Left renal pelvis (tissue), 4 donors: ENCODE measurements at places on chromosomes 6 and 20. TPM values are rescaled to one million over a fixed set of nuclear protein-coding genes. Genes with fewer than 3 reads are reported as not detected.

DNA sequence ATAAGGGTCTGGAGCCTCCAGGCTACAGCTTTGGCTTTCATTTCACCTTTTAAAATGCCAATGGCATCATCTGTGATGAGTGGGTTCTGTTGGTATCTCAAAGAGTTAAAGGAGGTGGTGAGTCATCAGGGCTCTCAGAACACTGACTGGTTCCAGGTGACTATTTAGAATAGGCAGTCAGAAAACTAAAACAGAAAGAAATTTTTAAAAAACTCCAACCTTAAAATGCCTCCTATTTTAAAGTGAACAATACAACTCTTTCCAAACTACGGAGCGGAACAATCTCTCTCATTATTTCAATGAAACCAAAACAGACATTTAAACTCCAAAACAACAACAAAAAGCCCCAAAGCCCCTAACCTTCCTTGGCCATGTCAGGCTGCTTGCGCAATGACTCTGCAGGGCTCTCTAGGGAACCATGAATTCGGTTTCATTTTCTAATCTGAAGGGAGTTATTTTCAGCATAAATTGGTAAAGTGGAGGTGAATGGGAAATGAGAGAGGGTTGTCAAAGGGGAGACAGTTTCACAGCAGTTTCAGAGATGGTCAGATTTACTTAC, 194.9 kb downstream of the KIF6 start:
- DNase-seq, result no peak

DNA sequence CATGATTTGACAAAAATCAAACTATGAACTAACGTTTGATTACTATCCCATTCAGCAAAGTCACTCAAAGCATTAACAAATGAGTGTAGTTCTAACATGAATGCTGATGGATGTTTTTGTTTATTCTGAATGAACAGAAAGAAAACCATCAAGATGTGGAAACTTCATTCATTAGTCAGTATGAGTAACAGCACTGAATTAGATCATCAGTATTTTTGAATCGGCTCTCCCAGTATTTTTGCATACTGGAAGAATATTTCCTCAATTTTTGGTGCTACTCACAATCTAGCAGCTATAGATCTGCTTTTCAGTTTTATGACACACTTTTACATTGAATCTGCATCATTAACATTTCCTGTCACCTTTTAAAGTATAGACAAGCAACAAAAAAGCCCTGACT, 63.8 kb upstream of the CD83 start:
- no peak for DNase-seq

GRCh38 chr6:16731478-16732051, 29.7 kb downstream of the ATXN1 start:
- DNase-seq, result no peak

Gene FAM184A
- 5.9 TPM for polyA plus RNA-seq

DNA sequence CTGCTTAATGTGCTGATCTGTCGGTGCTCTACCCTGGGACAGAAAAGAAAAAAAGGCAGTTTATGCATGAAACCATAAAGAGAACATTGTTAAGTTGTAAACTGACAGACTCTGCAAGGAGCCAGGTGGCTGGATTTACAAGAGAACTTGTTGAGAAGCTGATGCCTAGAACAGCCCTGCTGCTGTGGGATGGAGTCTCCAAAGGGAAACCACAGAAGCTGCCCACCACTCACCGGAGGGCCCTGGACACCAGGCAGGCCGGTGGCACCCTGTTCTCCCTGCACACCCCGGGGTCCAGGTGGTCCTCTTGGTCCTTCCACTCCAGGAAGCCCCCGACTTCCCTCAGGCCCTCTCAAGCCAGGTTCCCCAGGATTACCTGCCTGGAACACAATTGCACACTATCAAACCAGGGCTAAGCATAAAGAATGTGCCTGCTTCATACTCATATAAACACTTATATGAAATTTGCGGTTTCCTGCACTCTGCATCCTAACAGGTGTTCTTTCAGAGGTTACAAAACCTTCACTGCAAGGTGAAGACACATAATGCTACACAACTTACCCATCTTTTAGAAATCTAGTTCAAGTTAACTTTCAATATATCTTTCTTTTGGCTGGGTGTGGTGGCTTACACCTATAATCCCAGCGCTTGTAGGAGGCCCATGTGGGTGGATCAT, 68.2 kb downstream of the COL9A1 start:
- DNase-seq, result no peak

Gene PTGIS
- polyA plus RNA-seq, result 30.9 TPM

Gene PLCB4
- polyA plus RNA-seq, result 16.1 TPM

Gene ANGPT4
- polyA plus RNA-seq, result 0.18 TPM

Gene SALL4
- polyA plus RNA-seq, result 6.6 TPM

- no peak for DNase-seq
Observed at GRCh38 chr6:145485288-145485687, 250.0 kb downstream of the EPM2A start.

Gene GTSF1L
- not detected for polyA plus RNA-seq

Gene MPIG6B
- polyA plus RNA-seq, result 2.9 TPM

GRCh38 chr20:52731093-52731492, 241.1 kb upstream of the TSHZ2 start:
- no peak for DNase-seq

Gene TCF21
- 218 TPM for polyA plus RNA-seq

DNA sequence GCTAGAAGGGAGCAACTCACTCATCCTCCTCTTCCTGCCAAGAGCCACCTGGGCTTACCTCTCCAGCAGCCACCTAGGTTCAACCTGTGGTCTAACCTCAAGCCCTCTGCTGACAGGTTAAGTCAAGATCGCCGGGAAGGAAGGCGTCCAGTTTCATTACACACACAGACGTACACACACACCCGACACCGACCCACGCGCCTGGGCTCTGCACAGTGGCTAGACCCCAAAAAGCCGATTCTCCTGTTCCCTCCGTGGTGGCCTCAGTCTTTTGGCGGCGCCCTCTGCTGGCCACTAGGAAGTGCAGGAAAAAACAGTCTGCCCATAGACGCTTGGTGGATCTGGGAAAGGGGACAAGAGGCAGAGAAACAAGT, 52.8 kb downstream of the MRPL14 start:
- DNase-seq, result no peak

DNA sequence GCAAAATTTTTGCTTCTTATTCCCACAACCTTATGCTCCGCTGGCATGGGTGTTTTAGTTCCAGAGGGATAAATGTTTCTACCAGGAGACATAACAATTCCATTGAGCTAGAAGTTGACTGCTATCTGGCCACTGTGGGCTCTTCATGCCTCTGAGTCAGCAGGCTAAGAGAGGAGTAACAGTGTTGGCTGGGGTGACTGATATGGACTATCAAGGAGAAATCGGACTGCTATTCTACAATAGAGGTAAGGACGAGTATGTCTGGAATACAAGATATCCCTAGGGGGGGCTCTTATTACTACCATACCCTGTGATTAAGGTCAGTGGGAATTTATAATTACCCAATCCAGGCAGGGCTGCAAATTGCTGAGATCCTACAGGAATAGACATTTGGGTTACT, 26.9 kb downstream of the FBXO30 start:
- DNase-seq, result no peak

- no peak for DNase-seq
Observed at GRCh38 chr6:73733791-73734190, 37.8 kb downstream of the CD109 start.

- no peak for DNase-seq
Observed at GRCh38 chr20:61454053-61454452, 202.0 kb downstream of the CDH4 start.

DNA sequence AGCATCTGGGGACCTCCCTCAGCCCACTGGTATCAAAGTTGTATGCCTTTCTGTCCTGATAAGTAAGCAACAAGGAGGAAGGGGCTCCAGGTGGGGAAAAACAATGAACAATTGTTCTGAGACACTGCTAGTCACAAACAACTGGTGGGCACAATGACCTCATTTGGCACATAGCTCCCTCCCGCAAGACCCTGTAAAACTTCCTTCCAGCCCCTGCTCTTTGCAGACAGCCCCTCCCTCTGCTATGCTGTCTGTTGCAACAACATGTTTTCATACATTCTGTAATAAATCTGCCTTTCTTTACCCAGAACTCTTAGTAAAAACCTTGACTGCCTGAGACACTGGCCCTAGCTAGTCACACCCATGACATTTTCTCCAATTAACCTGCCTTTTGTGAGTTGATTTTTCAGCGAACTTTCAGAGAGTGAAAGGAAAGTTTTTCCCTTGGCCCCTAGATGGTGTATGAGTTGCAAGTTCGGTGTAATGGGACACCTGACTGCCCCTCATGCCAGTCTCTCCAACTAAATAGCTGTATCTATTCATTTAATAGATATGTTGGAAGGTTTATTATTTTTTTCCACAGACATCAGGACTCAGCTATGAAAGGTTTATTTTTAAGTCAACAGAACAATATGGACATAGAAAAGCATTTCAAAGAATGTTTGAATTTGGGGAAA, 142.3 kb upstream of the SLC22A16 start:
- DNase-seq, result no peak

DNA sequence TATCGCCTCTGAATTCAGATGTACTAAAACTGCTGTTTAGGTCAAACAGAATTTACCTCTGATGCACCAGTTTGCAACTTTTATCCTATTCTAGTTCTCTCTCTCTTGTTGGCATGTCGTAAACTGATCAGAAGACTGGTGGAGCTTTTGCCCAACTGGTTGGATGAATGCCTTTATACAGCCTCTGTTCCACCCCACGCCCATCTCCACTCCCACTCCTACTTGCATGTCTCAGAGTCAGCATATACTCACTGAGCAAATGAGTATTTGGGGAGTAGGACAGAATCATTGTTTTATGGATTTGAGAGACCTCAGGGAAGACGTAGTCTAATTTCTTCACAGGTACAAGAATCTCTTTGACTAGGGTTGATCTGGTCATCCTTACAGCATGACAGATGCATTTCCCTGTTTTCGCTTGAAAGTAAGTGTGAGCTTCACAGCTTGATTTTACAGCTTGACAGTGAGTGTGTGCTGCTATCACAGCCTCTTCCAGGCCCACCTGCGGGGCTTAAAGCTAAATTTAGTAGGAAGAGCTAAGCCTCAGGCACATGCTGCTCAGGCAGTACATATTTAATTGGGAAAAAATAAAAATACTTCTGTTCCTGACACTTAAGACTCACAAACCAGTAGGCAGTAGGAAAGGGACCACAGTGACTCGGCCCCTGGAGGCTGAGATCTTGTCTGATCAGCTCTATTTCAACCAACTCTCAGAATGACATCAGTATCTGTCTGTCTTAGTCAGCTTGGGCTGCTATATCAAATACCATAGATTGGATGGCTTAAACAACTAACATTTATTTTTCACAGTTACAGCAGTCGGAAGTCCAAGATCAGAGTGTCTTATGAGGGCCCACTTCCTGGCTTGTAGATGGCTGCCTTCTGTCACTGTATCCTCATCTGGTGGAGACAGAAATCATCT, 30.4 kb downstream of the TRMT6 start:
- no peak for DNase-seq

DNA sequence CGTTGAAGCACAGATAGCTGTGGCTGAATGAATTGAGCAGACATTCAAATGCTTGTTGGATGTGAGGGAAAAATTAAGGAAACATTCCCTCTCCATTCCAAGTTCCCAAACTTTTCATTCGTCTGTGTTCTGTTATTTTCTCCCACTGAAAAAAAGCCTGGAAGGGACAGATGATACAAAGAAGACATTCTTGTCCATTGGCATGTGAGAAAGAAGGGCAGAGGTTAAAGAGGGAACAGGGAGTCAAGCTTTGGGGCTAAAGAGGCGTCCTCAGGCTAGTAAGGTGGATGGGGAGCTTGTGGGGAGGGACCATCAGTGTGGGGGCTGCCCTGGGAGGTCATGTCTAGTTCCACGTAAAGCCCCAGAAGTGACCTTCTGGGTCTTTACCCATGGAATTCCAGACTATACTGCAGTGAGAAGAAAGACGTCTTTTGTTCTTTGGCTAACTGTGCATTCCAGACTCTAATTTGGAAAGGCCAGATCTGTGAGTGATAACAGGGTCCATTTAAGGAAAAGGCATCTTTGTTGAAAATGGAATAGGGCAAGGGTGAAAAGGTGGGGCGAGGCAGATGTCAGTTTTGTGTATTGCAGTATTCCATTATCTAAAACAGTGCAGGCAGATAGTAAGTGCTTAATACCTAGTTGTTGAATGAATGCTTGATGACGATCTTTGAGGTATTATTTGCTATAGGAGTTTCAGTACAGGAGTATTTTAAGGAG, 117.5 kb downstream of the SOX4 start:
- DNase-seq, result no peak

GRCh38 chr6:56549014-56549413, 93.7 kb downstream of the DST start:
- DNase-seq, result no peak

- DNase-seq, result no peak
Observed at GRCh38 chr6:146286961-146287360, 256.7 kb upstream of the RAB32 start.

DNA sequence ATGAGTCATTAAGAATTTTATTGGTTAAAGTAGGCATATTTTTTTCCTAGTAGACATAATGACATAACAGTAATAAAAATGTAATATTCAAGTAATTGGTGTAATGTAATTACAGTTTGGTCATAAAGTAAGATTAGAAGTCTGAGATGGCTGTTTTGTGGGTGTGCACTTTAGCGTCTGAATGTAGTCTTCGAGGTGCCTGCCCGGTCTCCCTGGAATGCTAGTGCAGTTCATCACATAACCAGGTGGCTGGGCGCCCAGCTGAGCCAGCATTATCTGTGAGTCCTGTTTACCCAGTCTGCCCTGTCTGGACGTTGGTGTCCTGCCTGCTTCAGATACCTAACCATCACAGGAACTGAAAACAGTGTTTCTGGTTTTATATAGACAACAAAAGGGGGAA, 419.1 kb downstream of the CDC5L start:
- no peak for DNase-seq

DNA sequence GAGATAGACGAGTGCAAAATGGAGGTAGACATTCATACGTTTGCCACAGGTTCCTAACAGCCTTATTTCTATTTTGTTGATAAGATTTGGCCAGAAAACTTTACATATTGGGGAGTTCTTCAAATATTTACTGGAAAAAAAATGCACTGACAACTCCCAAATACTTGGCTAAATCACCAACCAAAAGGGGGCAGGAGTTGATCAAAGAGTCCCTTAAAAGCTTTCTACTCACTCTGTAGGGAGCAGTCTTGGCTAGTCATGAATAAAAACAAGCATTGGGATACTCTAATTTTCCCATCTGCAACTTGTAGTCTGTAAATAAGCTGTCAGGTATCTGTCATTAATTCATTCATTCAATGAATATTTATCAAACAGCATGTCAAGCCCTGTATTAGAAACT, 18.4 kb downstream of the TENT5A start:
- DNase-seq, result no peak

Gene TPMT
- polyA plus RNA-seq, result 28.0 TPM

GRCh38 chr6:7528565-7528964, 12.9 kb upstream of the DSP start:
- DNase-seq, result no peak

DNA sequence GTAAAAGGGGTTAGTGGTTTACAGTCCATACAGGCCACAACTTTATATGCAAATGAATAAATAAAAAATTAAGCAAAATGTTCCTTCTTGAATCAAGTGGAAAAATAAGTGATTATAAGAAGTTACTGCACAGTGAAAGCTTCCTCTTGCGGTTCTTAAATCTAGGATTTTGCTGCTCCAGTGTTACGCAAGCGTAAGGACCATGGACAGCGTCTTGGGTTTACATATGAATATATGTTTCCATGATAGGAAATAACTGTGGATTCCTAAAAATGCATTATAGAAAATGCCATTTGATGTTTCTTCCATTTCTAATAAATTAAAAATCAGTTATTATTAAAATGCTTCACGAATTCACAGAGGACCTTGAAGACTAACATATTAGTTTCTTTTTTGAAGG, 176.6 kb upstream of the POU3F2 start:
- DNase-seq, result peak; percentile 46

Gene MAPK13
- polyA plus RNA-seq, result 17.9 TPM

Gene SEMG1
- not detected for polyA plus RNA-seq

Gene STMND1
- 0.32 TPM for polyA plus RNA-seq

GRCh38 chr6:48426636-48427035, 315.6 kb upstream of the PTCHD4 start:
- DNase-seq, result no peak
